ENCODE measurements at places on chromosomes 7 and 10.

GRCh38 chr10:3172446-3173170 is at the start of gene PITRM1:
Gene PITRM1 (minus strand): TSS chr10:3172782. CDS start chr10:3172772, 10 bp downstream.
- peak; percentile 96 for ATAC-seq

- ATAC-seq, result no peak
Observed at GRCh38 chr10:74018241-74018640, 20.3 kb downstream of the VCL start.

DNA sequence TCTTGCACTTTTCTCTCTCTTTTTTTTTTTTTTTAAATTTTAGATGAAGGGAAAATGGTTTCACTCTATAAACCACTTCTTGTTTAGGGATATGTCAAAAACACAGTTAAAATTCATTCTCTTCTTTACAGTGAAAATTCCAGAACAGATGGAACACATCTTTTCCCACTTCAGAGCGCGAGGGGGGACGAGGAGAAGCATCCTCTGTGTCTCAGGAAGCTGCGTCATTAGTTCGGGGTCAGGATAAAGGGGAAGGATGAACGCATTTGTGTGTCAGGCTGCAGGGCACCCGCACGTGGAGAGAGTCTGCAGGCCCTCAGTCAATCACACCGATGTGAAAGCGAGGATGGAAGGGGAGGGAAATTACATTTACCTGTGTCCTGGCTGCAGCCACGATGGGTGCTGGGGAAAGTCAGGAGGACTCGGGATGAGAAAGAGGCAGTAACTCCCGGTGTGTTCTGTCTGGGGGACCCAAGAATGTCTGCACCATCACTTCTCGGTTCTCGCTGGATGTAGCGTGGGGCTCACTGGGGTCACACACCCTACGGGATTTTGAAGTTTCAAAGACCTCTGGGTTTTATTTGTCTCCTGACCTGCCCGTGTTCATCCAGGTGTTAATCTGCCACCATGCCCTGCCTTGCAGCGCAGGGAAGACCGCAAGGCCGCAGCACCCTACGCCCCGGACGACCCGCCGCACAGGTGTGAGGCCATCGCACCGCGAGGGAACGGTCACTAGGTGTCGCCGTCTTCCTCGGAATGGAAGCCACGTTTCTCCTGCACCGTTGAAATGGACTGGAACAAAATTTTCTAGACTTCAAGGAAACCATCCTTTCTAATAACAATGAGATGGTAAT is 66.7 kb upstream of the PITRM1 start:
- ATAC-seq, result peak; percentile 91

GRCh38 chr7:139767561-139767982 is 10.2 kb downstream of the HIPK2 start:
- peak; percentile 15 for ATAC-seq

DNA sequence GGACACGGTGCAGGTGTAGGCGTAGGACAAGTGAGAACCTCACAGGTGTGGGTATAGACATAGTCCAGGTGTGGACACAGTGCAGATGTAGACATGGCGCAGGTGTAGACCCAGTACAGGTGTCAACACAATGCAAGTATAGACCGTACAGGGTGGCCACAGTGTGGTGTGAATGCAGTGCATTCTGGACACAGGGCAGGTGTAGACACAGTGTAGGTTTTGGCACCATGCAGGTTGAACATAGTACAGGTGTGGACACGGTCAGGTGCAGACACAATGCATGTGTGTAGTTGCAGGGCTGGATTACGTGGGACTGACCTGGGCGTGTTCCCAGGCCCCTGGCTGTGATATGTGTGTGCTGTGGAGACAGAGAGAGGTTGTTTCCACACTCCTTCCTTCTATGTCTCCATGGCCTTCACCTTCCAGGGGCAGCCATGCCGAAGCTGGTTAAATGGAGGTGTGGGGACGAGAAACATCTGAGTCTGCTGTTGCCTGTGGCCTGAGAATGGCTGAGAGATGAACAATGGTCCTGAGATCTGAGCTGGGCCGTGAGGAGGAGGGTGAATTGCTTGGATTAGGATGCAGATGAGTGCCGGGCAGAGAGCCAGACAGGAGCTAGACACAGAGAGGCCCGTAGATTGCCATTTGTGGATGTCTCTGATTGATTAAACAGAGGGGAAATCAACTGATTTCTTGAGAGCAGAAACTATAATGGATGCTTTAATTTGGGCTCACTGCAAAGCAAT is 343.9 kb upstream of the SHH start:
- ATAC-seq, result no peak

GRCh38 chr7:146982482-146982881 is 865.9 kb downstream of the CNTNAP2 start:
- no peak for ATAC-seq

DNA sequence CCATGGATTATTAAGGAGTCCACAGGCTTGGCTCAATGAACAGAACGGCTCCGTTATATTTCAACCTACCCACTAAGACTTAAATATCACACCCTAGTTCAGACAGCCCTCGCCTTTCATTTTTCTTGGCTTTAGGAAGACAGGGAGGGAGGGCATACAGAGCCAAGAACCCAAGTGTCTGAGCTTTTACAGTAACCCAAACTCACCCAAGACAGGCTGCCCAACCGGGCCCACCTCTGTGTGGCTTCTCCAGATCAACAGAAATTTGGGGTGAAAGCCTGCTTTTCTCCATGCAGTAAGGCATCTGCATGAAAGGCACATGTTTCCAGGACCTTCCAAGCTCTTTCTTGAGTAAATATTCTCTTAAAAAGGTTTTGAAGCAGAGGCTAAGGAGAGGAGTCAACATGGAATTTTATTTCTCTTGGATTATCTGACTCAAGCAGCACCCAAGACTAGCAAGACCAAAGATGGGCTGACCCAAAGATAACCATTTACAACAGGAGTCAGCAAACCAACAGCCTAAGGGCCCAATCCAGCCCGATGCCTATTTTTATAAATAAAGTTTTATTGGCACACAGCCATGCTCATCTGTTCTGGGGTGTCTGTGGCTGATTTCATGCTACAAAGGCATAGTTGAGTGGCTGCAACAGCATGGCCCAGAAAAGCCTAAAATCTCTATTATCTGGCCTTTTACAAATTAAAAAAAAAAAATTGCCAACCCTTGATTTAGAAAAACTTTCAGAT is 90.1 kb downstream of the KCNMA1 start:
- ATAC-seq, result no peak

- peak; percentile 43 for ATAC-seq
Observed at GRCh38 chr10:63866075-63866746, 345.0 kb downstream of the REEP3 start.

- ATAC-seq, result no peak
Observed at GRCh38 chr7:40782836-40783235, 648.0 kb downstream of the SUGCT start.

DNA sequence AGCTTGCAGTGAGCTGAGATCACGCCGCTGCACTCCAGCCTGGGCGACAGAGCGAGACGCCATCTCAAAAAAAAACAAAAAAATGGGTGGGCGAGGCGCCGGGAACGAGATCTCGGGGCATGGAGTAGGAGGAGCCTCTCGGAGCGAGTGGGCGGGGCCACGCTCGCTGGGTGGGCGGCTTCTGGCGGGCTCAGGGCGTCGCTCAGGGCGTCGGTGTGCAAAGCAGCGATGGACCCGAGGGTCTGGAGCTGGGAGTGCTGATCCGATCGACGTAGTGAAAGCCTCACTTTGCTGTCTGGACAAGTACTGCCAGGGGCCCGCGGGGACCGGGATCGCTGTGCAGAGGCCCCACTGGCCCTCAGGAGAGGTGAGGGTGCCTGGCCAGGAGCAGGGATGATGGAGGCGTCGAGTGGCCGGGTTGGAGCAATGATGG is 22.6 kb upstream of the AMZ1 start:
- no peak for ATAC-seq

DNA sequence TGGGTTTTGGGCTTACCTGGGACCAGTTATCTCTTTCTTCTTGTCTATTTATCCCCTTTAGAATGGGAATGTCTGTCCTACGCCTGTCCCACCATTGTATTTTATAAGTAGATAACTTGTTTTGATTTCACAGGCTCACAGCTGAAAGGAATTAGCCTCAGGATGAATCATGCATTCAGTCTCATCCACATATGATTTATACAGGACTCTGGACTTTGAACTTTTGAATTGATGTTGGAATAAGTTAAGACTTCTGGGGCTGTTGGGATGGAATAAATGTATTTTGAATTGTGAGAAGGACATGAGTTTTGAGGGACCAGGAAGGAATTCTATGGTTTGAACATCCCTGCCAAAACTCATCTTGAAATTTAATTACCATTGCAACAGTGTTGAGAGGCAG is 112.6 kb downstream of the AMPH start:
- no peak for ATAC-seq

DNA sequence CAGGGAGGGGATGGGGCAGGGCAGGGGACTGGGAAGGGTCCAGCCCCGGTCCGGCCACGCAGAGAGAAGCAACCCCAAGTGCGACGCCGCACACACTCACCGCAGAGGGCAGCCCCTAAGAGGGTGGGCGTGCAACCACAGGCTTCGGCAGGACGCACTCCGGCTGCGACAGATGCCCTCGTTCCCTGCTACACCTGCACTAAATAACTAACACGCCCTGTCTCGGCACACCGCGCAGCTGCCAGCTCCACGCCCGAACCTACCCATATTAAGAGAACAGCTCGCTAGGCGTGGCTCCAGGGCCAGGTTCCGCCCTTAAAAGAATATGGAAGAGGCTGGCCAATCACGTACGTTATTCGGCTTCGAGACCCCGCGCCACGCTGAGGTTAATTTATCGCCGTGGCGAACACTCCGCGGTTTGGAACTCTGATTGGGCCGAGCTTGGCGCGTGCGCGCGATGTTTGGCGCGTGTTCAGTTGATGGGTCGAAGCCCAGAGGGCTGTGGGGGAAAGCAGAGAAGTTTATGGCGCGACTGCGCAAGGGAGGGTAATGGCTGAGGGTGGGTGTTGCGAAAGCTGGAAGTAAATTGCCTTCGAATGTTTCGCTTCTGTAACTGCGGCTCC is 91.1 kb downstream of the OR13A1 start:
- no peak for ATAC-seq

- ATAC-seq, result no peak
Observed at GRCh38 chr10:123943307-123943706, 51.7 kb upstream of the CPXM2 start.

DNA sequence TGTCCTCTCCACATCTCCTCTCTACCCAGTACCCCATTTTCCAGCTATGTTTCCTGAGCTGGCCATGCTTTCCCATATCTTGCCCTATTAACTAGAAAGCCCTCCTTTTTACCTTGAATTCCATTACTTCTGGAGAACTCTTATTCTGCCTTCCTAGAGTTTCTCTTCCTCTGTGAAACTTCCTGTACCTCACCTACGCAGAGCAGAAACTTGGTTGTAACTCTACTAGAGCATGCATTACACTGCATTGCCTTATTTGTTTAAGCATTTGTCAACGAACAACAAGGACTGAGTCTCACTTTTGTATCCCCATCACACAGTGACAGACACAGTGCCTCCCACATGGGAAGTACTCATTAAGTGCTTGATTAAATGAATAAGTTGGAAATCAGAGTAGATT is 36.4 kb downstream of the VCL start:
- ATAC-seq, result no peak

- ATAC-seq, result no peak
Observed at GRCh38 chr10:11720260-11720741, 21.9 kb upstream of the ECHDC3 start.

DNA sequence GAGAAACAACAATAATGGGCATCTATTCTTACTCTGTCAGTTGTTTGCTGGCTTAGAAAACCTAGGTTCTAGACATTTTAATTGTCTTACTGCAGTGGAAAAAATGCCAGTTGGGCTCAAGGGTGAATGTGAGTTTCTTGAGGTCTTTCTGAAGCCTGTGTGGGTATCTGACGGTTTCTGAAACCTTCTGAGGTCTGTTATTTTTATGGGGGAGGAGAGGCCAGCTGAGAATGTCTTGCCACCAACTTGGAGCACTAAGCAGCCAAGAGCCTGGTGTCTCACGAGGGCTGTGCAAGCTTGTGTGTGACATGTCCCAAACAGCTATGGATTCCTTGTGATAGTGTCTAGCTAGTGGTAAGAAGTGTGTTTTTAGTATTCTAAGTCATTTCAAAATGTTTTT is 24.2 kb upstream of the DDC start:
- ATAC-seq, result no peak

DNA sequence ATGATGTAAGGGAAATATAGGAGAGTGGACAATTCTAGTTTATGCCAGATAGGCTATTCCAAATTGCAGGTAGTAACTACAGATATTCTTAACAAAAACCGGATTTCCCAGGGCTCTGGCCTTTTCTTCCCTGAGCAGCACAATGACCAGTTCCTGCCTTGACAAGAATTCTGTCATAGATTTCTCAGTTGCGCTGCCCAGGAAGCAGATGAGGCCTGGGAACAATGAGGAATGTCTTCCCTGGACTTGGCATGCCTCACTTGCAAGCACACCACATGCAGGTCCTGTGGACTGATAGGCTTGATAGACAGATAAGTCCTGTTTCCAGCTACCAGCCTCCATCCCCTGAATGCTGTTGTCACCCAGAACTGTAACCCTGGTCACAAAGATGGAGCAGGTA is 174.5 kb upstream of the PRSS58 start:
- no peak for ATAC-seq

GRCh38 chr10:117674646-117675045 is 132.1 kb downstream of the EMX2 start:
- no peak for ATAC-seq

GRCh38 chr7:100572281-100572948 is 1.3 kb downstream of the SAP25 start:
- no peak for ATAC-seq

GRCh38 chr7:142720172-142720773 is 29.0 kb upstream of the PRSS1 start:
- ATAC-seq, result no peak

GRCh38 chr7:26398756-26399509 is 107.3 kb downstream of the SNX10 start:
- ATAC-seq, result peak; percentile 46

GRCh38 chr10:16698461-16698860 is 118.8 kb downstream of the RSU1 start:
- no peak for ATAC-seq

GRCh38 chr7:43072530-43072929 is 39.9 kb upstream of the HECW1 start:
- ATAC-seq, result no peak

- ATAC-seq, result peak; percentile 34
Observed at GRCh38 chr10:30705101-30705624, 75.6 kb upstream of the LYZL2 start.

DNA sequence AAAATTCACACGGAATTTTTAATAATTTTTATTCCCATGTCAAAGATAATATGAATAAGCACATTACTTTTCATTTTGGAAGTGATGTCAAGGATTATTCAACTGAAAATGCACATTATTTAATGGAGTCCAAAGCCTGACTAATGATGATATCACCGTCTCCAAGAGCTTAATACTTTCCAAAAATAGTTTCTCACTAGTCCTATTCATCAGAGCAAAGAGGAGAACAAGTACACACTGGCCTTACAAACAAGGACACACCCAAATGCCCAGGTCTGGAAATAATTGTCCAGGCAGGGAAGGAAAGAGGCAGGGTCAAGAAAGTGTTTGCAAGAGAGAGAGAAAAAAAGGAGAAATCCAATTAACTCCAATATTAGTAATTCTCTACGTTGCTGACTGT is 216.8 kb upstream of the CCDC6 start:
- no peak for ATAC-seq

- no peak for ATAC-seq
Observed at GRCh38 chr7:107051376-107051775, 6.9 kb downstream of the PRKAR2B start.

- no peak for ATAC-seq
Observed at GRCh38 chr7:32119790-32120196, 49.6 kb upstream of the PDE1C start.

All from activated CD4-positive, CD25-positive, alpha-beta regulatory T cell treated with anti-CD3 and anti-CD28 coated beads, Interleukin-2, amount 50 U/mL, for 24 hours (primary cell).